ENCODE measurements at places on chromosomes 6 and 20.

GRCh38 chr6:132498638-132499037 is 14.3 kb downstream of the STX7 start:
- H3K36me3 ChIP-seq, result no peaks in the 10 kb centered on the region
- no peaks in the 10 kb centered on the region for H3K27me3 ChIP-seq
- no peak overlapping the region for H3K27ac ChIP-seq
- DNase-seq, result no peak

DNA sequence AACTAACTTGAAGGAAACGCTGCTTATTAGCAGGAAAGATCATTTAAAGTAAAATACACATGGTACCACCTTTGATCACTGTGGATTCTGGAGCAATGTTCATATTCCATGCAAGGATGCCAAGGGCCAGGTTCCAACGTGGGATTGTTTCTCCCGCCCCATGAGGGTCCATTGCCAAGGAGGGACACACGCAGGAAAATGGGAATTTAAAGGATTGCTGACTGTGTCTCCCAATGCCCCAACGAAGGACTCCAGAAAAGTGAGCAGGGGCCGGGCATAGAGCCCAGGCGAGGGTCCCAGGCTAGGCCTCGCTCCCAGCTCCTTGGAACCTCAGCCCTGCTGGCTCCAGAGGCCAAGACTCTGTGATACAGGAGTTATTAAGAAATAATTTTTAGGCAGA is 111.2 kb downstream of the DACT2 start:
- no peak overlapping the region for H3K4me3 ChIP-seq
- no peak for DNase-seq
- H3K4me1 ChIP-seq, result no peaks in the 10 kb centered on the region
- H3K27me3 ChIP-seq, result no peaks in the 10 kb centered on the region

- no peaks in the 10 kb centered on the region for H3K36me3 ChIP-seq
- H3K4me3 ChIP-seq, result no peak overlapping the region
- no peaks in the 10 kb centered on the region for H3K27me3 ChIP-seq
- no peak for DNase-seq
Observed at GRCh38 chr20:4667371-4667773, 54.3 kb upstream of the PRND start.

GRCh38 chr6:144897441-144897921 is 612.3 kb downstream of the UTRN start:
- no peaks in the 10 kb centered on the region for H3K27me3 ChIP-seq
- no peak overlapping the region for H3K4me3 ChIP-seq
- DNase-seq, result peak; percentile 60
- H3K4me1 ChIP-seq, result no peaks in the 10 kb centered on the region
- no peak overlapping the region for H3K27ac ChIP-seq
- no peaks in the 10 kb centered on the region for H3K36me3 ChIP-seq

DNA sequence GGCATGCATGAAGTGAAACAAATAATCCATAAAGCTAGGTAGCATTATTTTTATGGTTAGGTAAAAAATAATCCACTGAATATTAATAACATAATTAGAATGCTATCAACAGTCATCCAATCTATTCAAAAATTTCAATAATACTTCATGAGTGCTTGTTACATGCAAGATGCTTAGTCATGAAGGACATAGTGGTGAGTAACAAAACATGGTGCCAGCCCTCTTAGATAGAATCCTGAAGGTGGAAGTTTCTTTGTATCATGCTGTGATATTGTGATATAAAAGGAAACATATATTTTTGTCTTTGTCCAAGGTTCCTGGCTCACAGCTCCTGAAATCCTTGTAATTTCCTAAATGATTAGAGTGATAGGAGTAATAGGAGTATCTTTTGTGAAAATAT is 14.9 kb downstream of the RCAN2 start:
- no peak overlapping the region for H3K4me3 ChIP-seq
- DNase-seq, result no peak
- H3K27ac ChIP-seq, result no peak overlapping the region
- H3K4me1 ChIP-seq, result no peaks in the 10 kb centered on the region
- no peaks in the 10 kb centered on the region for H3K36me3 ChIP-seq
- no peaks in the 10 kb centered on the region for H3K27me3 ChIP-seq

DNA sequence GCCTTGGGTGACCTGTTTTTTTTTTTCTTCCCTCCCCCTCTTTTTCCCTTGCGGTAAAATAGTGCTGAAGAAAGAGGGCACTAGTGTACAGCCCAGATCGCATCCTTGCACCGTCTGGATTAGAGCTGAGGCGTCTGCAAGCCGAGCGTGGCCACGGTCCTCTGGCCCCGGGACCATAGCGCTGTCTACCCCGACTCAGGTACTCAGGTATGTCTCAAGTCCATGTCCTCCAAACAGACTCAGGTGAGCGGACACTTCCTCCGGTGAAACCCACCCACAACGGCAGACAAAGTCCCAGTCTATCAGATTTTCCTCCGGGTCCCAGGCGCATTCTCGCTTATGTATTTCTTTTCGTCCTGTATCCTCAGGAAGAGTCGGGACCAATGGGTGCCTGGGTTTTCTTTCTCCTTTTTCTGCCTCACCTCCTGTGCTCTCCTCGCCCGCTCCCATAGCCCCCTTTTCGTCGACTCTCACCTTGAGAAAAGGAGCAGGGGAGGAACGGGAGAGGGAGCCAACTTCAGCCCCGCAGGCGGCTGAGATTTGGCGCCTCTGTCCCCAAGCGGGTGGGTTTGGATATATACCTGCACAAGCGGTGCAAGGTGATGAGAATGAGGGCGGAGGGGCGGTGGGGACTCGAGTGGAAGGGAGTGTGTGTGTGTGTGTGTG is 1.1 kb upstream of the GRM1 start:
- no peak overlapping the region for H3K4me3 ChIP-seq
- no peak overlapping the region for H3K27ac ChIP-seq
- H3K36me3 ChIP-seq, result no peaks in the 10 kb centered on the region

- H3K27me3 ChIP-seq, result no peaks in the 10 kb centered on the region
- peaks cover 5% of the 10 kb centered on the region for H3K4me1 ChIP-seq
- no peak overlapping the region for H3K27ac ChIP-seq
- H3K4me3 ChIP-seq, result no peak overlapping the region
- peaks cover 16% of the 10 kb centered on the region for H3K36me3 ChIP-seq
- DNase-seq, result no peak
Observed at GRCh38 chr6:167963589-167964057, 33.8 kb upstream of the KIF25 start.
